ENCODE measurements at places on chromosomes 4 and X.

DNA sequence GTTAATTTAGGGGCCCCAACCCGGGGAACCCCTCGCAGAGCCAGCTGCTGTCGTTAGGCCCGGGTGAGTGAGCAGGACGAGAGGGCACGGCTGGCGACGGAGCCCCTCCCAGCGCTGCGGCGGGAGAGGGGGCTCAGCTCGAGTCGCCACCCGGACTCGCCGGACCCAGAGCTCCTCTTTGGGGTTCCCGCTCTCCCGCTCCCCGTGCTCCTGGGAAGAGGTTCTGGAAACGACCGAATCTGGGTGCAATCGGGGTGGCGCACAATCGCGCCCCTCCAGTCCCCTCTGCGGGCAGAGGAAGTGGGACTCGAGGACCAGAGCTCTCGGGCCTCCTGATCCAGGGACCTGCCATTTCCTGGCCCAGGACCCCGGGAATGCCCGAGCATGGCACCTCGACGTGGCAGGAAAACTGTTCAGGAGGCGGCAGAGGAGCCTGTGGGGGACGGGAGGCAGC, 37.3 kb upstream of the ARAF start:
- no peak for DNase-seq

DNA sequence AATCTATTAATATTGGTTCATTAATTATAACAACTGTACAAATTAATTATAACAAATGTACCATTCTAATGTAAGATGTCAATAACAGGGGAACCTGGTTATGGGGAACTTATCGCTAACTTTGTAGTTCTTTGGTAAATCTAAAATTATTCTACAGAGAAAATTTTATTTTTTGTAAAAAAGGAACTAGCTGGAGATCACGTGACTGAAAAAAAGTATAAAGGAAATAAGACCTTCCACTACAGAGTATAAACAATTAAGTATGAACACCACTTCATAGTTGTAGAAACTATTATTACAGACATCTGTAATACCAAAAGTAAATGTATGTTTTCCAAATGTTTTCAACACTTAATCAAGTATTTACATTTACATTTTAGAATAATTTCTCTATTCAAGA, 77.9 kb upstream of the DKK2 start:
- DNase-seq, result no peak

- no peak for DNase-seq
Measured at GRCh38 chrX:2192584-2193272, 308.0 kb downstream of the DHRSX start.

DNA sequence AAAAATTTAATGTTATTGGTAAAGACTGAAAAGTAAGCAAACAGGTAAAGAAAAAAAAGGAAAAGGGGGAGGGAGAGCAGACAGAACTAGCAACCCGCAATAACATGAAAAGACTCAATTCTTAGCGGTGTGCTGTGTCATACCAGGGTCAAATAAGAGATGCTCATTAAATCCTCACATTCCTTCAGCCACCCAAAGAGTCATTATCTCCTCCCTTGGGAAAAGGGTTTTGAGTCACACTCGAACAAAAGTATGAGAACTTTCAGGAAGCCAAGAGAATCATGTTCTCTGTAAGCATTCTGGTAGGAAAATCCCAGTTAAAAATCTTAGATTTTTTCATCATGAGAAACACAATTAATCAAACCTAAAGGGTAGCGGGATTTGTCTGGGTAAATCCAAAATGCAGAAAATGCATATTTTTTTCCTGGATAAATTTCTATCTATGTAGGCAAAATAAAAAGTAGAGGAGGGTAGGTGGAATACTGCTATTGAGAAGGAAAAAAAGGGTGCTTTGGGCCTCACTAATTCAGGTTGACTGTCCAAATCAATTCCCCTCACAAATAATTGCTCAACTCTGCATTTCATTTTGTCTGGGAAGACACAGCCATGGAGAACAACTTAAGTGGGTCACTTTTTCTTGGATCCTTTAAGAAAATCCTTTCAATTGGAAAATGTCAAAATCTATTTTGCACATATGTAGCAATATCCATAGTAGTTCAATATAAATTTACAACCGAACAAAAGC, 23.2 kb downstream of the TNIP3 start:
- no peak for DNase-seq

DNA sequence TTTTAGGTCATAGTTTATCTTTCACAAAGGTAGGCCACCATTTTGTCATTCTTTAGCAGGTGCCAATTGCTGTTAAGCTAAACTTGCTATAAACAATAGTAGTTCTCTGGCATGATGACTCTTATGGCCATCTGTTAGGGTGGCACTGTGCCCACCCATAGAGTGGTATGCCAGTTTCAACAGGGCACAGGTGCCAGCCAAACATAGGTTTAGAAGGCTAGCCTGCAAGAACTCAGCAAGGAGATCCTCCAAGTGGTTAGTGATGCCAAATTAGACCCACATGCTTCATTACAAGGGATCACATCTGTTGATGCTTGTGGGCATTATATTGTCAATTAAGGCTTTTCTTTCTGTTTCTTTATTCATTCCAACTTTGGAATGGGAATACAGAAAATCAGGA, 204.5 kb downstream of the FMR1NB start:
- DNase-seq, result no peak

GRCh38 chrX:44062840-44063239, 89.7 kb upstream of the NDP start:
- no peak for DNase-seq

GRCh38 chr4:37244583-37245390, at the start of gene NWD2:
Gene NWD2 (plus strand): TSS chr4:37244743. CDS start chr4:37245068, 325 bp downstream.
- DNase-seq, result peak; percentile 46

- no peak for DNase-seq
Measured at GRCh38 chr4:3197366-3198105, 51.4 kb upstream of the MSANTD1 start.

GRCh38 chr4:182019148-182019652, 224.0 kb upstream of the TENM3 start:
- DNase-seq, result no peak

DNA sequence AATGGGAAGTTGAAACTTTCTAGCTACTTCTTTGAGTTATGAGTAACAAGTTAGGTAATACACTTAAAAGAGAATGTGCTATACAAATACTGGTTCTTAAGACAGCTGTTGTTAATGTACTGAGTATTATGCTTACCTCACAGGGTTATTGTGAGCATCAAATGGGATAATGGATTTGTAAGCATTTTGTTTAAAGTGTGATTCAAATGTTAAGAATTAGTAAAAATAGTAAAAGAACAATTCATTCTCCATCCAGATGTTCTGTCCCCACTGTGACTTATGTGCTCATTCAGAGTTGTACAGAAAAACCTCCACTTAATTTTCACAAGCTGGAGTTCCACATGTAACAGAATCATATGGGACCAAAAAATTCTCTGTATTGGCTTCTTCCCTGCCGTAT, 63.6 kb downstream of the AR start:
- no peak for DNase-seq

GRCh38 chr4:172007889-172008288, 194.7 kb downstream of the GALNTL6 start:
- DNase-seq, result no peak

DNA sequence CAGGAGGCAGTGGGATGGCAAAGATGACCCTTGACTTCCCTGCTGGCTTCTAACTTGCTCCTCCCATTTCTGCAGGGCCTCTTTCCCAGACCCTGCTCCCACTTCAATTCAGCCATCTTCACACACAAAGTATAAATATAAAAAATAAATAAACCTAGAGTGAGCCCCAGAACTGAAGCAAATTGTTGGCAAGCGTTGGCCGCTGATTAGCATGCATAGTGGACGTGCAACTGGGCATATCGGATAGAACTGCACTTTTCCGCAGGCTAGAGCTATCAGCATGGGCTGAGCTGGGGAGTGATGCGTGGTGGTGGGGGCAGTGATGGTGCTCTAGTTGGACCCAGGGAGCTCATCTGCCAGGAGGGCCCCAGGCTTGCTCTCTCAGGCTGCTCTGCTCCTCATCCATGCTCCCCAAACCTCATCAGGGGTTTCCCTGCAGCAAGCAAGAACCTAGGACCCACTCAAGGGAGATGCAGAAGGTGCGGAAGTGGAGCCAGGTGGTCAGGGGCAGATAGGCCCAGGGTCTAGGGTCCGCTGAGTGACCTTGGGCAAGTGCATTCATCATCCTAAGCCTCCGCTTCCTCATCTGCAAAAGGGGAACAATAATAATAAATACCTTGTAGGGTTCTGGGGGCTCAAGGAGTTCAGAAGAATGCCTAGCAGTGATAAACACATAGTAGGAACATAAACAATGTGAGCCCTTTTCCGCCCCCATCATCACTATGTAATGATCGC, 146.8 kb upstream of the PJA1 start:
- DNase-seq, result no peak

- no peak for DNase-seq
Measured at GRCh38 chr4:108303488-108304177, 134.9 kb upstream of the LEF1 start.

DNA sequence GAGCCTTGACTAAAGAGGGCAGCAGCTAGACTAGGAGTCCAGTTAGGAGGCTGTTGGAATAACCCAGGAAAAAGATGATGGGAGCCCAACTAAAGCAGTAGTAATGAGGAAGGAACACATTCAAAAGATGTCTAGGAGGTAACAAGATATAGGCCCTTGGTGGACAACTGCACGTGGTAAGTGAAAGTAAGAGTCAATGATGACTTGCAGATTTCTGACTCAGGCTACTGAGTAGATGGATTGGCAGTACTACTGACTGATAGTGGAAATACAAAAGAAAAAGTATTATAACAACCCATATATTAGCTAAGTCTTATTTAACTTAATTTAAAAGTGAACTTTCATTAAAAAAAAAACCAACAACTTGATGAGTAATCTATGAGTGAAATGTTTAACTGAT, 74.0 kb downstream of the PAK3 start:
- no peak for DNase-seq

Measured in left hindlimb (tissue), 1 donor.